ENCODE measurements at places on chromosomes 11 and 22.

DNA sequence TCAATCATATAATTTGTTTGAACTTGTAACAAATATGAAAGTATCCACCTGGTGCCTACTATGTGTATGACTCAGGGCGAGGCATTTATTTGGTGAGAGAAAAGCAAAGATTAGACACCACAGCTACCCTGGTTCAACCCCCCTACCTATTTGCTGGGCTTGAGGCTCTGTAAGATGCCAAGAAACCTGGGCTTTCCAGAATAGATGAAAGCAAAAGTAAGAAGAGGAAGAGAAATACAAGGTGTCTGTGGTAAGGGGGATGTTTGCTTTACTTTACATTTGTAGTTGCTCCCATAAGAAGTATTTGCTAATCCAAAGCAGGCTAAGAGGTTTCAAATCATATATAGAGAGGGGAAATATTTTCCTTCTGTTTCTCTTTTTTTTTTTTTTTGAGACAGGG, 61.7 kb downstream of the DDI1 start:
- no peak for DNase-seq

- DNase-seq: no peak
Observed at GRCh38 chr22:22754961-22755777, 110.8 kb downstream of the GGTLC2 start.

DNA sequence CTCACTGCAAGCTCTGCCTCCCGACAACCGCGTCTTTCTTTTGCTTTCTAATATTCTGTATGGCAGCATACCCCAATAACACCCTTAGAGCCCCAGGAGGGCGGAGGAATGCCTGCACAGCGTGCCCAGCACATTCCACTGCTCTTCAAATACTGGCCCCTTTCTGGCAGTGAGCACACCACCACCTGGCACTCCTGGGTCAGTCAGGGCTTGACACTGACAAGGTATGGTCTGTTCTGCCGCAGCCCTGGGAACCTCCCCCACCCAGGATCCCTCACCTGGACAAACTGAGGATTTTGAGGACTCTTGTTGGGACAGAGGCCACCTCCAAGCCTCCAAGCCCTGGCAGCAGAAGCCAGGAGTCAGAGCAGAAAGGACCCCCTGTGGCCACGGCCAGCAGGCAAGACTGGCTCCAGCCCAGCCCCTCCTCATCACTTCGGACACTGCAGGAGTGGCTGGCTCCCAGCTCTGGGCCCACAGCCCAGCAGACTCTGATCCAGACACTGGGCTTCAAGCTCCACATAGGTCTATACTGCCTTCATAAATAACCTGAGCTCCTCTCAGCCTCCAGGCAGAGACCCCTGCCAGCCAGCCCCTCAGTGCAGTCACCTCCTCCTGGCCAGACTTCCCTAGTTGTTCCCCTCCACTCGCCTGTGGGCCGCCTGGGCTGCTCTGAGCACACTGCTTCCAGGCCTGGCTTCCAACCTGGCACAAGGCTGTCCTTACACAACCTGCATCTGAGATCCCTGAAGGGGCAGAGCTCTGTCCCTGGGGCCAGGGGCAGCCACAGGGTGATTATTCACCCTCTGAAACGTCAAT, 14.5 kb downstream of the CARS1 start:
- no peak for DNase-seq

GRCh38 chr11:104979839-104980238, 11.5 kb upstream of the CASP4 start:
- no peak for DNase-seq

DNA sequence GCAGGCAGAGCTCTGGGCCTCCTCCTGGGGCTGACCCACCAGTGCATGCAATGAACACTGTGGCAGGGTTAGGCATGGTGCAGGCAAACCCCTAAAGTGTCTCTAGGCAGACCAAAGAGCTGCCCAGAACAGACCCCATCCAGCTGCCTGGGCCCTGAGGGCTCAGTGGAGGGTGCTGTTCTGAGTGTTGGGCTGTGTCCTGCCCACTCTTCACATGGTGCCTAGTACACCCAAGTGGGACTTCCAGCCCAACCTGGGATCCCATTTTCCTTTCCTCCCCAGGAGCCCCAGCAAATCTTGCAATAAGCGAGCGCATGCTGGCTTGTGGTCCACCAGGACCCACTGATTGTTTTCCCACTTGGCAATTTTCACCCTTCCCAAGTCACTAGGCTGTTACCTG, 26.4 kb downstream of the ARVCF start:
- DNase-seq: no peak

DNA sequence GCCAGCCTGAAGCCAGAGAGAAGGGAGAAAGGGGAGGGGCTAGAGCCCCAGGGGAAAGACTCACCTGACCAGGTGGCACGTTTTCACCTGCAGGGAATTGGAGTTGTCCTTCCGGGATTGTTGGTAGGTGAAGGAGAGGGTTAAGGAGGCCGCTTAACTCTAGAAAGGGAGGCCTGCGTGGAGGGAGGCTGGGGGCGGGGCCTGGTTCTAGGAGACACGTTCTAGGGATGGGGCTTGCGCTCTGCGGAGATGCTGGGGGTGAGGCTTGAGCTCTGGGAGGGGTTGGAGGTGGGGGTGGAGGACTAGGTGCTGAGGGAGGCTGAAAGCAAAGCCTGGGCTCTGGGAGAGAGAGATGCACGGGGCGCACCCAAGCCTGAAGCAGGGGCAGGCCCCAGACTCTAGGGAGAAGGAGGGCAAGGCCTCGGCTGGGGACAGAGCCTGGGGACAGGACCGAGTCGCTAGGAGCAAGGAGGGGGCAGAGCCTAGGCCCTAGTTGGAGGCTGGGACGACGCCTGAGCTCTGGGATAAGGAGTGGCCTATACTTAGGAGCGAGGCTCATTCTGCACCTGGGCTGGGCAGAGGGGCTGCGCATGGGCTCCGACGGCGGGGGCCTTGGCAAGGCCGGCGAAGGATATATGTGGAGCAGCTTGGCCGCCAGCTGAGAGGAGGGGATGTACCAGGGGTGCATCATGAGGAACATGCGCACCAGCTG, 2.4 kb downstream of the RASGRP2 start:
- no peak for DNase-seq

GRCh38 chr11:4647766-4648165, 4.0 kb downstream of the OR51E1 start:
- DNase-seq: no peak

- no peak for DNase-seq
Observed at GRCh38 chr11:117945047-117945810, 16.0 kb upstream of the TMPRSS13 start.

DNA sequence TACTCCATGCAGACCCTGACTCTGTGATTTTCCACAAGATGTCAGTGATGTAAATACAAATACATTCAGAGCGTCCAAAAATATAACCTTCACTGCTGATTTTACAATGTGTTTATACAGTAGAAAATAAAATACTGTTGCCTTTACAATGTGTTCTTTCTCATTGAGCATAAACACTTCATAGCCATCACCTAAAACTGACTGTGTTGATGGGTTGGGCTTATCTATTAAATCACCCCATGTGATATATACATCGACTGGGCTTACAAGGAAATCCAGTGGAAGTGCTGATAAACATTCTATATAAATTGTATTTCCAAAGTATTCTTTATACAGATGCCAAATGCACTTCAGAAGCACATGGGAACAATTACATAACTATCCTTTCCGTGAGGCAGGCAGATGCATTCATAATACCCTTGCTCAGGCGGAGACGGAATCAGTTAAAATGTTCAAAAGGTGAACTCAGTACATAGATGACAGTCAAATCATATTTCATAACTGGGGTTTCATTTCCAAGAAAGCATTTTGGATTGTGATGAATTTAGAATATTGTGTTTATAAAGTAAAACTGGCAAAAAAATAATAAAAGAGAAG, 27.7 kb downstream of the DDI1 start:
- no peak for DNase-seq

DNA sequence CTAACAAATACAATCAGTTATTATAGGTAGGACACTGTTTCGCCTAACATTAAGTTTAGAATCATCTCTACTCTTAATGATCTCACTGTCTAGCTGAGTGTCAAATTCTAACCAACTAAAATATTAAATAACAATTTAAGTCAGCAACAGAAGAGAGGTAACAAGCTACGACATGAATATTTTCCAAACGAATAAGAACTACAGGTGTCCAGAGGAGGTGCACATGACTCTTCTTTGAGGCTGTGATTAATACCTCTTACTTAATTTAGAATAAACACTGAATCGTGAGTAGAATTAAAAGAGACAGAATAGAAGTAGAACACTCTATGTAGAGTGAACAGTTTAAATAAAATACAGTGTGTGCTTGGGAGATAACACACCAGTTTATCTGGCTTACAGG, 619.0 kb upstream of the ARHGAP42 start:
- DNase-seq: no peak

- no peak for DNase-seq
Observed at GRCh38 chr11:26860091-26860780, 133.7 kb upstream of the FIBIN start.

GRCh38 chr11:86896441-86896841, 58.8 kb downstream of the FZD4 start:
- DNase-seq: no peak

DNA sequence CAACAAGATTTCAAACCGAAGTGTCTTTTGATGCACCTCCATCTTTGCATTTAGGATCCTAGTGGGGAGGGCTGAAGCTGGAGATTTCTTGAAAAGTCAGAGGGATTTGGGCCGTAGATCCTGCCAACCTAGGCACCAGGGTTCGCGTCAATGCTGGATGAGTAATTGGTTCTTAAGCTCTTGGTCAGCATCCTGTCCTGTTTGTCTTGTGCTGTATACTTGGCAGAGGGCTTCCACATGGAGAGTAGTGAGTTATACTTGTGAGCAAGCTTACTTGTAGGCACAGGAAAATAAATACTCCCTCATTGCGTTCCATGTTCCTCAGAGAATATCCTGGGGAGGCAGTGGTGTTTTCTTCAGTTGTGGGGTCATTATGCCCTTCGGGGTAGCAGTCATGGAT, 12.6 kb downstream of the INSC start:
- DNase-seq: no peak

- DNase-seq: peak; percentile 41
Observed at GRCh38 chr11:36478700-36479329, 31.3 kb downstream of the TRAF6 start.

- peak; percentile 23 for DNase-seq
Observed at GRCh38 chr11:29159552-29160465, 857.0 kb downstream of the KCNA4 start.

- DNase-seq: no peak
Observed at GRCh38 chr11:76361776-76362175, 19.2 kb downstream of the THAP12 start.

- peak; percentile 4 for DNase-seq
Observed at GRCh38 chr22:31488988-31489617, 539 bp downstream of the EIF4ENIF1 start.

- no peak for DNase-seq
Observed at GRCh38 chr11:101723371-101723770, 139.6 kb upstream of the TRPC6 start.

DNA sequence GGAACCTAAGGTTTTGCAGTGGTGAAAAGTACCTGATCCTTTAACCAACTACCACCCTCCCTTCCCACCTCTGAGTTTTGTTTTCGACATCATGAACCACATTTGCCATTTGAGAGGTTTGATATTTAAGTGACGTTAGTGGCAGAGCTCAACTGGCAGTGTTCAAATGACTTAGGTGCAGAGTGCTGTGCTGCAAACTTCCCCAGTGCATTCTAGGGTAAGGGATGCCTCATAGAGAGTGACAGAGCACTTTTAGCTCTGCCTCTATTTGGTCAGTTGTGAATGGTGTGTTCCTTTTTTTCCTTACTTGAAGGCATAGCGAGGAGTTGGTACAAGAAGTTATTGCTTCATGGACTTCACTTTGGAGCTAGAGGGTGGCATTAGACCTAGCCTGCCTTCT, 9.4 kb downstream of the BMAL1 start:
- DNase-seq: no peak

- DNase-seq: no peak
Observed at GRCh38 chr22:50583294-50583861, 729 bp upstream of the CHKB start.

DNA sequence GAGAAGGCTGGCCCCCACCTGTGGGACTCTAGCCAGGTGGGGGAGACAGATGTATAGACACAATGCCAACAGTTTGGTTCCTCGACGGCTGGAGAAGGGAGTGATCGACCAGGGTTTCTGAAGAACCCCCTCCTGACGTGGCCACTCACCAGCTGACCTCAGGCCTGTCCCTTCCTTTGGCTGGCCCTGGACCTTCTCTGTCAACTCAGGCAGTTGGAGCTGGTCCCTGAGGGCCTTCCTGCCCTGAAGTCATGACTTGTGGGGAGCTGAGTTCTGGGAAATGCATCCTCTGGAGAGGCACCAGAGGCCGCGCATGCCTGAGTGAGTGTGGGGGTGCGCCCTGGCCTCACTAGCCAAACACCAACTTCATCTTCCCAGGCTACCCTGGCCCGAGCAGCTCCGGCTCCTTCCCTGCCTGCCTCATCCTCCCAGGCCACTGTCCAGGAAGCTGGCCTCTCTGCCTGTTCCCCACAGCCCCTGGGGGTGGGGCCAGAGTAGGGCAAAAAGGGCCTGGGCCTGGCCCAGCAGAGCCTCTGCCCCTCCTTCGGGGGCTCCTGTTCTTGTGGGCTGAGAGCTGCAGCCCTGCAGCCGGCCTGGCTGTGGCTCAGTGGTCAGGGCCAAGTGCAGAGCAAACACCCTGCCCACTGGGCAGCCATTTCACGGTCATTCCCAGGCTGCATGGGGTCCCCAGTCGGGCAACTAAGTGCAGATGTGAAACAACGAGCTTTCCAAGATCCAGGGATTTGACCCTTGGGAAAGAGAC, 23.6 kb downstream of the TXN2 start:
- no peak for DNase-seq

- DNase-seq: peak; percentile 26
Observed at GRCh38 chr11:86608251-86608799, 64.1 kb downstream of the ME3 start.

DNA sequence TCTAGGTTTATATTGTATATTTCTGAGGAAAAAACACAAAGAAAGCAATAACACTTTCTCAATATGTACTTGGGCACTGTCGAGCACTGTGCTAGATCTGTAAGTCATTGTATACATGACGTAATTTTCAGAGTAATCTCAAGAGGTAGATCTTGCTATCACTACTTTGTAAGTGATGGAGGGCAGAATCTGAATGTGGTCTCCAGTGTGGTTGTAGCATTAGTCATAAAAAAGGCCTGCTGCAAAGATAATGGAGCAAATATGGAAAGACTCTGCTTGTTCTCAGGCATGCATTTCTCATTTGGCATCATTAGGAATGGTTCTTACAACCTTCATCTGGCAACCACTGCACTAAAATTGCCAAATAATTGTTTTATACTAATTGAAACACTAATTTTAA, 419.8 kb upstream of the CCDC179 start:
- no peak for DNase-seq
